ENCODE measurements at places on chromosomes 12 and 14. TPM values are rescaled to one million over a fixed set of nuclear protein-coding genes. Genes with fewer than 3 reads are reported as not detected.

Gene ESR2
- total RNA-seq, result not detected

DNA sequence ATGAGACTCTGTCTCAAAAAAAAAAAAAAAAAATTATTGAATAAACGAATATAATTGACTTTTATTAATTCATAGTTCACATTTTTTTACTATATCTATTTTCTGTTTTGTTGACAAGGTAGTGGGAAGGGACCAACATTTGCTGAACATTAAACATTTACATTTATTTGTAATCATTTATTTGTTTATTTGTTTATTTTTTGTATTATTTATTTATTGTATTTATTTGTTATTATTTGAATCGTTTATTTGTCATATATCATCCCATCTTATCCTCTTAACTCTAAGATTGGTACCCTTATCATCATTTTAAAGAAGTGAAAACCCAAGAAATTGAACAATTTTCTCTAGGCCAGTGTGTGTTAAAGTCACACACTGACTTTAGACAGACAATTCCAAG lies 101.5 kb downstream of the SYT1 start:
- H3K4me1 ChIP-seq, result no peaks in the 10 kb centered on the region
- no peak for DNase-seq
- H3K27me3 ChIP-seq, result no peaks in the 10 kb centered on the region
- H3K36me3 ChIP-seq, result no peaks in the 10 kb centered on the region
- H3K27ac ChIP-seq, result no peak overlapping the region

DNA sequence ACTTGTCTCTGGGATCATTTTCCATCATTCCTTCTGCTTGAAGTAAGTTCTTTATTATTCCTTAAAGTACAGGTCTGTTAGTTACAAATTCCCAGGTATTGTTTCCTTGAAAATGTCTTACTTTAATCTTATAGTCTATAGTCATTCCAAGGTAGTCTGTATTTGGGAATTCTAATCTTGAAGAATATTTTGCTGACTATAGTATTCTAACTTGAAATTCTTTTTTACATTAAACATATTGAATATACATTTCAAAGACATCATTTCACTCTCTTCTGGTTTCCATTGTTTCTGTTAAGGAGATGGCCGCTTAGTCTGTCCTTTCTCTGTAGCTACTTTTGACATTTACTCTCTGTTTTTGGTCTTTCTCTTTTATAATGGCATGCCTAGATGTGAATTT lies 399.8 kb downstream of the TMEM117 start:
- H3K27ac ChIP-seq, result no peak overlapping the region
- no peaks in the 10 kb centered on the region for H3K36me3 ChIP-seq
- DNase-seq, result no peak
- no peaks in the 10 kb centered on the region for H3K4me1 ChIP-seq

- peaks cover 60% of the 10 kb centered on the region for H3K27me3 ChIP-seq
- H3K27ac ChIP-seq, result no peak overlapping the region
- H3K36me3 ChIP-seq, result no peaks in the 10 kb centered on the region
- DNase-seq, result no peak
- H3K4me3 ChIP-seq, result no peak overlapping the region
Measured at GRCh38 chr12:13173012-13173932, 23.3 kb upstream of the EMP1 start.

GRCh38 chr12:105272814-105273416 lies 36.9 kb upstream of the APPL2 start:
- no peak overlapping the region for H3K4me3 ChIP-seq
- DNase-seq, result no peak

DNA sequence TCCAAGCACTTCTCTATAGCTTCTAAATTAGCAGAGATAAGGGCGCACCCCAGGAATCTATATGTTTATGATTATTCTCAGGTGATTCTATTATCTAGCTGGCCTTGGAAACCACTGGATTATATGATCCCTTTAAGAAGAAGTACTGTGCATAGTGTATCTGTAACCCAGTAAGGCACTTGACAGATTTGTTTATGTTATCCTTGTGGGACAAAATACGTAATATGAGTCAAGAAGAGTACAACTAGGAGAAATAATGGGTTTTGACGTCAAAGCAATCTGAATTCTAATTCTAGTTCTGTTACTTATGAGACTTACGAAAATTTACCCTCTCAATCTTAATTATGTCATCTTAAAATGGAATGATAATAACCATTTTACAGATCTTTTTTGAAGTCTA lies 259.6 kb upstream of the NAV3 start:
- H3K4me3 ChIP-seq, result no peak overlapping the region
- H3K27ac ChIP-seq, result no peak overlapping the region
- H3K4me1 ChIP-seq, result no peaks in the 10 kb centered on the region
- no peaks in the 10 kb centered on the region for H3K36me3 ChIP-seq
